GM12891 (cell line): ENCODE measurements at places on chromosomes 11 and 22.

GRCh38 chr11:95821640-95822039 is 31.3 kb downstream of the CEP57 start:
- DNase-seq, result no peak

DNA sequence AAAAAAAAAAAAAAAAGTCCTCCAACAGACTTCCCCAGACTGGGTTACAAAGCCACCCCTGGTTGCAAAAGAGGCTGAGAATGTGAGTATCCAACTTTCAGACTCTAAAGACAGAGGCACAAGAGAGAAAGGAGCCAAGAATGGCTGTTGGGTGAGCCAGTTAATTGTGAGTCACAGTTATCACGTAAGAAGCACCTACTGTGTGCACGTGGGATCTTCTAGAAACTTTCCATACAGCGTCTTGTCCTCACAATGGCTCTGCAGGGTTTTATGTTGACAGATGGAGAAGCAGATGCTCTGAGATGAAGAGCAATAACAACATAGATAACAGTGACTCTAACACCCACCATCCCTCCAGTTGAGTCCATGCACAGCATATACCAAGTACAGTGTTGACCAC is 41.0 kb downstream of the CD82 start:
- no peak for DNase-seq

GRCh38 chr11:656866-657265 is 19.8 kb downstream of the DRD4 start:
- DNase-seq, result no peak

DNA sequence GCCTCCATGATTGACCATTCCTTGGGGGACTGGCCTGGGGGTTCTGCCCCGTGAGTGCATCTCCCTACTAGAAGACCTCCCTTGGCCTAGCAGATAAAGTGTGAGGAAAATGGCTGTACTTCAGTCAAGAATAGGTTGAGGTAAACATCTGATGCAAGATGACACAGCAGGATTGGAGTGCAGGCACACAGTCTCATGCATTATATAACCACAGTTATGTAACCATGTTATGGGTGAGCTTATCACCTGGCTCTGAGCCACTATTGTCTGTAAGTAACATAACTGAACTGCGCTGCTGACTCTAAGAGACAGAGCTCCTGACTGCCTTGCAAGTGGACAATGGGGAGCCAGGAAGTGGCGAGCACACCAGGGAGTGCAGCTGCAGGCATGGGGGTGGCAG is 378.7 kb upstream of the ANO5 start:
- no peak for DNase-seq

DNA sequence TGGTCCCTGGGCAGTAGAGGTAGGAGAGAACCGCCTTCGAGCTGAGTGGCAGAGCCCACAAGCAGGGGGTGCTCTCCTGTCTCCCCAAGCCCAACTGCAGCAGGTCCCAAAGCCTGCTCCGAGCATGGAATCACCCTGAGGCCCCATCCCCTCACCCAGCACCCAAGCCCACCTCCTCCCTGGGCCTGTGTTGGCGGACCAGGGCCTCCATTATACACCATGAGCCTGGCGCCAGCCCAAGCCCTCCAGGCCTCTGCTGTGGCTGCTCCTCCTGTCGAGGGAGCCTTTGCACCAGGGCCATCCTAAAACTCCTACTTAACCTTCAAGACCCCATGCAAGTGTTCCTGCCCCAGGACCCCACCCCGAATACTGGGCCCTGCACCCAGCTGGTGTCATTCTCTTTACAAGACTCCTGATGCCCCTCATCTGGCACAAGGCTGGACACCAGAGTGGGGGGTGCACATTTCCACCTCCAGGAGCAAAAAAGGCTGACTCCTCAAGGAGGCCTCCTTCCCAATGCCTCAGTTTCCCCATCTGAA is 16.6 kb downstream of the GP1BB start:
- DNase-seq, result no peak

GRCh38 chr22:25083056-25083806 is 116.4 kb upstream of the CRYBB3 start:
- DNase-seq, result no peak

- DNase-seq, result no peak
Measured at GRCh38 chr11:62024936-62025486, 57.6 kb upstream of the FTH1 start.

GRCh38 chr11:130904380-130904779 is 11.9 kb downstream of the SNX19 start:
- no peak for DNase-seq

DNA sequence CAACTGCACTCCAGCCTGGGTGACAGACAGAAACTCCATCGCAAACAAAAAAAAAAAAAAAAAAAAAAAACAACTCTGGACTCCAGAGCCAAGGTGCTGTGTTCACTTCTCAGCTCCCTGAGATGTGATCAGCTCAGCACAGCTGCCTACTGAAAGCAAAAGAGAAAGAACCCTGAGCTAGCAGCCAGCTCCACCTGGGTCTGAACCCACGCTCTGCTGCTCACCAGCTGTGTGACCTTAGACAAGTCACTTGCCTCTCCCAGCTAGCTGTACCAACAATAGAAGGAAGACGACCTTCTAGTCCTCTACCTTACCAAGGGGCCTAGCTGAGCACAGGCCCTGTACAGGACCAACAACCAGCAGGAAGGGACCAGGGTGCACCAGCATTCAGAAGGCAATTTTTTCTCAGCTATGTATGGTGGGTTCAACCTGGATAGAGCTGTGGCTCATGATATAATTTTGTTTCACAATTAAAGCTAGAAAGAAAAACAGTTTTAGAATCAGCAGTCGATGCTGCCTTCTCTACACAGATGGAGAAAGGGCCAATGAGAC is 3.8 kb downstream of the DGCR2 start:
- DNase-seq, result peak; percentile 66

DNA sequence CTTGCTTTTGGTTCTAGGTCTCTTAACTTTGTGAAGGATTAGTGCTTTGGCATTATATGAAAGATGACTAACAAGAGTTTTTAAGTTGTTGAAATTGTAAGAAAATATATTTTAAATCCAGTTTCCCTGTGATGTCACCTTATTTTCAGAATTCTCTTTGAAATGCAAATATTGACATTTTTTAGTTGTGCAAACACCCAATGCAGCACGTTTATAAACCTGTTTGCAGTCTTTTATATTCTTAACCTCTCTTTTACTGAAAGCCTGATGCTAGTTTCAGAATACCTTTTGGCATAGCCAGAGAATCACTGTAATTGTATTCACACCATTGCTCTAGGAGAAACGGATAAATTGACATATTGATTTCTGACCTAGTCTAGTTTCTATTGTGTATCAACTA is 42.8 kb upstream of the SLC37A2 start:
- no peak for DNase-seq

- DNase-seq, result peak; percentile 34
Measured at GRCh38 chr22:36252754-36253522, at the start of gene APOL1. Gene APOL1, plus strand, starts transcription at chr22:36253133. Its CDS starts 1,823 bp downstream, at chr22:36254956.

- no peak for DNase-seq
Measured at GRCh38 chr22:36961626-36962025, 48.2 kb downstream of the CSF2RB start.

DNA sequence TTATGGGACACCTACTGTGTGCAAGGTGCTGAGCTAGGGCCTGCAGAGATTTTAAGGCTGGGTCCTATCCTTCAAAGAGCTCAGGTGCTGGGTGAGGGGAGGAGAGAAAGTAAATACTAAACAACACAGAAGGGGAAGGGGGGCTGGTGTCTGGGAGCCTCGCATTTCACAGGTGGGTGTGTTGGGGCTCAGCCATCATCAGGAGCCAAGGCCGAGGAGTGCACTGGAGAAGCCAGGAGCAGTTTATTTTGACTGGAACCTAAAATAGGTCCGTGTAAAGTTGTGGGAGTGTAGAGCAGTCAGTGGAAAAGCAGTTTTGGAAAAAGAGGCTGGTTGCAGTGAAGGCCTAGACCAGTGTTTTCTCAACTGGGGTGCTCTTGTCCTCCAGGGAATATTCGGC is 17.5 kb downstream of the NECTIN1 start:
- no peak for DNase-seq

DNA sequence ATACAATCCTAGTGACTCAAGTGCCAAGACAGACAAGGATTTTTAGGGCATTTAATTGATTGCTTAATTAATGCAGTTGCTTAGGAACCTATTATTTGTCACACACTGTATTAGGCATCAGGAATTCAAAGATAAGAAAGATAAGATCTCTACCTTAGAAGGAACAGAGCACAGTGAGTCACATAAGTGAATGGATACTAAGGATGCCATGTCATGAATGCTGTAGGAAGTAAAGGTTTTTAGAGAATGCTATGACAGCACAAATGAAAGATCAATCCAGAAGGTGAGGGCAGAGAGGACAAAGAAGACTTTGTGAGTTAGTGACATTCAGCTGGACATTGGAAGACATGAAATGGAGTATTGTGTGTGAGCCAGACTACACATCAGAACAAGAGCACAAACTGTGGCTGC is 147.9 kb upstream of the DDI1 start:
- no peak for DNase-seq

GRCh38 chr22:31102441-31103081 is 4.8 kb downstream of the SELENOM start:
- no peak for DNase-seq

DNA sequence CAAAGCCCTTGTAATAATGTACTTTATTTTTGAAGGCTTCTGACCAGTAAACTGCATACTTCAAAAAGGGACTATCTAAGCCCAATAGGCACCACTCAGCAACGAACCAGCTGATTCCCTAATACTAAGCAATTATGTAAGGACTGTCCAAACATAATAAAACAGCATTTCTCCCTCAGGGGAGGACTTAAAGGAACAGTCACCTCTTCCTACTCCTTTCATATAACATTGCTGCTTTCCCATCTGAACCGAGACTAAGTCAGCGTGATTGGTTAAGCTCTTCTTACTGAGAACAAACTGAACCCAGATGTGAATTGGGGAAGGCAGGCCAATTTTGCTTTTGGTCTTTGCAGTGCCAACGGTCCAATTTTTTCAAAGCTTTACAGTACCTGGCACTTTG is 420.0 kb downstream of the METTL15 start:
- no peak for DNase-seq

DNA sequence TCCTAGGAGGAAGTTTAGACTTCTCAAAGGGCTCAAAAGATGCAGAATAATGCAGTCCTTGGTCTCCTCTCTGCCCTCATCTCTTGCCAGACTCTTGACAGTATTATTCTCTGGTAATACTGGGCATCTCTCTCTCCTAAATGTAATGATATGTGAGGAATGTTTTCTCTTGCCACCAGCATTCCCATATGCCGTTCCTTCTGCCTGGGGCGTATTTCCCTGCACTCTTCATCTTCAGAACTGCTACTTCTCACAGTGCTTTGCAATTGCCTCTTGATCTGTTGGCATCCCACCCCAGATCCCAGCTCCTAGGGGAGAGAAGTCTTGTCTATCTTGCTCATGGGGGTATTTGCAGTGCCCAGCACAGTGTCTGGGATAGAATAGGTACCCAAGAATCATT is 107.4 kb downstream of the RASSF10 start:
- DNase-seq, result no peak

DNA sequence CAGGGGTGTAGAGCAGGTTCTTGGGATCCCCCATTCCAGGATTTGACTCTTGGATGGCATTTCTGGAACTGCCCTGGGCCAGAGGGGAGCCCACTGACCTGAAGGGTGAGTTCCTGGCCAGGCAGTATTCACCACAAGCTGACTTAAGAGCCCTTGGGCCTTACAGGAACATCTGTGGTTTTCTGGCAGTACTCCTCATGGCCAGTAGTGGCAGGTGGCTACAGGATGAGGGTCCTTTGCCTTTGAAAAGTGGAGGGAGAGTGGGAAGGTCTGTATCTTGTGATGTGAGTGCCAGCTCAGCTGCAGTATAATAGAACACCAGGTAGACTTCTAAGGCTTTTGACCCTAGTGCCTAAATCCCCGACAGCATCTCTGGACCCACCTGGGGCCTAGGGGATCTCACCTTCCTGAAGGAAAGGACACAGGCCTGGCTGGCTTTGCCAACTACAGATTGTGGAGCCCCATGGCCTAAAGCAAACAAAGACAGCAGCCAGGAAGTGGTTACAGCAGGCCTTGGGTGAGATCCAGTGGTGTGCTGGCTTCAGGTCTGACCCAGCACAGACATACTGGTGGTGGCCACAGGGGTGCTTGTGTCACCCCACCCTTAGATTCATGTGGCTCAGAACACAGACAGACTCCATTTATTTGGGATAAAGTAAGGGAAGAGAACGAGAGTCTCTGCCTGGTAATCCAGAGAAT is 9.0 kb downstream of the OR51S1 start:
- no peak for DNase-seq

DNA sequence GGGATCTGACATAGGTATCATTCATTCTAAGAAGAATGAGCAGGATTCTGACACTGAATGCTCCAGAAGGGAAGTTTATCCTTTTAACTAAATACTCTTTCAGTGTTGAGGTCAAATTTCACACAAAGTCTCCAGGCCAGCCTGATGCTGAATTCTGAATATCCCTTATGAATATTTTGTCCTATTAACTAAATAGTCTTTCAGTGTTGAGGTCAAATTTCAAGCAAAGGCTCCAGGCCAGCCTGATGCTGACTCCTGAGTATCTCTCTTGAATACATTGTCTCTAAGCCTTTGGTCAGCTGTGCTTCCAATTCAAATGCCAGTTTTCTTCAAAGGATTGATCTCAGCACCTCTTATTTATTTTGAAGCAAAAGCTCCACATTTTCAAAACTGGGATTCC is 676.8 kb downstream of the NTM start:
- DNase-seq, result no peak

- DNase-seq, result no peak
Measured at GRCh38 chr22:48795664-48796063, 1032.0 kb downstream of the BRD1 start.

GRCh38 chr11:73538381-73538872 is 59.5 kb downstream of the FAM168A start:
- peak; percentile 30 for DNase-seq

GRCh38 chr22:45972091-45972888 is 4.7 kb downstream of the WNT7B start:
- no peak for DNase-seq

DNA sequence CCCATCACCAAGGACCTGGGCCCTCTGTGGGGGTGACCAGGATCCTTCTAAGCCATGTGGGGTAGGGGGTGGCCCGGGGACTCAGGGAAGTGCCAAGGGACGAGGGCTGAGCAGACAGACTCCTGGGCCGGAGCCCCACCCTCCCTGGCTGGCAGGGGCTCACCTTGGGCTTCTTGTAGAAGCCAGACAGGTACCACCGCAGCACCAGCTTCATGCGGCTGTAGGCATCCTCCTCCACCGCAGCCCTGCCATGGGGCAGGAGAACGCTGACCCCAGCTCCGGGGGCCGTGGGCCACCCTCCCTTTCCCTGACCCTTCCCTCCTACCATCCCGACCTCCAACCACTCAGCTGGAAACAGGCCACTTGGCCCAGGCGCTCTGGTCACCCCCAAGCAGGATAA is 45.9 kb upstream of the CARS1 start:
- DNase-seq, result peak; percentile 19

- DNase-seq, result peak; percentile 87
Measured at GRCh38 chr11:133082841-133083488, 449.3 kb downstream of the OPCML start.

GRCh38 chr11:123477205-123477907 is 47.3 kb downstream of the GRAMD1B start:
- no peak for DNase-seq

GRCh38 chr11:15602047-15602446 is 487.3 kb downstream of the INSC start:
- DNase-seq, result no peak
